ENCODE measurements at places on chromosomes 6 and 20.

DNA sequence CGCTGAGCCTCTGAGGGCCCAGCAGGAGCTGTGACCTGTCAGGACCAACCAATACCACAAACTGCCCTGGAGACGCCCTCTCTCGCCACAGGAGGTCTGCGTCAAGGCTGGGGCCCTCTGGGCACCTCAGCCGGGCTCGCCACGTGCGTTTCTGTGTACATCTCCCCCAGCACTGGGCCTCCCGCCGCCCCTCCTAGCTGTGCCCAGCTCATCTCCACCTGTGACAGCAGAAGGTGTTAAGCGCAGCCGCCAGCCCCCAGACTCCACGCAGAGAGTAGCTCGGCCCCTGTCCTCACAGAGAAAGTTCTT is 91.4 kb downstream of the TAF4 start:
- no peak for DNase-seq

DNA sequence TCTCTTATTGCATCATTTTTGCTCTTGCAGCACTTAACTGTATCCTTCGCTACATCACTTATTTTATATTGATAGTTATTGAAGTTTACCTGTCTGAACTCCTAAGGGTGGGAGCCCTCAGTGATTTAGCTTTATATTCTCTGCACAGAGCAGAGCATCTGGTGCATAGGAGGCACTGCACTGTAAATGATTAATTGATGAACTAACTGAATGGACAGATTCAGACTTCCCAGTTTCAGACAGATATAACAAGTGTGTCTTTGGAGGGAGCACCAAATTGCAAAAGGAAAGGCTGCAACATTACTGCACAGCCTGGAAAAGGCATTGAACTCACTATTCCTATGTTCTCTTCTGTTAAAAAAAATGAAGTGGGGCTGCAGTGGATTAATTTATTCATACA is 160.3 kb downstream of the EDN1 start:
- DNase-seq: no peak

DNA sequence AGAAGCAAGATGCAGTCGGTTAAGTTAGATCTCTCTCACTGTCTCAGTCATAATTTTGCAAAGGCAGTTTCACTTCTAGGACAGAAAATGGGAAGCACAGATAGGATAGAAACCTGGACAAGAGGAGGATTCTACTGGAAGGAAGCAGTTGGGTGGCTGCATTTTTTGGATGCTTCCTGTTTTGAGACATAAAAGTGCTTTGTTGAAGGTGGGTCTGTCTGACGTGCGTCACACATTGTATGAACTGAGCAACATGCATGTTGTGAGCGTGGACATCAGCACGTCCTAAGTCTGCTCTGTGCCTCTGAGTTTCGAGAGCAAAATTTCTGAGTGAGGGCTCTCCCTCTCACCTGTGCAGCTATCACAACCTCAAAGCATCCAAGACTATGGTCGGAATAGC is 68.7 kb upstream of the SNX9 start:
- DNase-seq: no peak

- no peak for DNase-seq
Measured at GRCh38 chr6:35202066-35202546, 11.7 kb upstream of the SCUBE3 start.

DNA sequence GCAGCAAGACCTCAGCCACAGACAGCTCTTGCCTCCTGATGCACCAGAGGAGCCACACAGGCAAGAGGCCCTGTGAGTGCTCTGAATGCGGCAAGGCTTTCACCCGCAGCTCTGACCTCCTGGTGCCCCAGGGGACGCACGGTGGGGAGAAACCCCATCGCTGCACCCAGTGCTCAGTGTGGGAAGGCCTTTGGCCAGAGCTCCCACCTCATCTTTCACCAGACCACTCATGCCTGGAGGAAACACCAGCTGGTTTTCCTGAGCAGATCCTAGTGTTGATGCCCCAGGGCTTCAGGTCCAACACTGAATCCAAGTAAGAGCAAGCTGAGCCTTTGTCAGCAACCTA is 37.0 kb upstream of the XRN2 start:
- DNase-seq: no peak

DNA sequence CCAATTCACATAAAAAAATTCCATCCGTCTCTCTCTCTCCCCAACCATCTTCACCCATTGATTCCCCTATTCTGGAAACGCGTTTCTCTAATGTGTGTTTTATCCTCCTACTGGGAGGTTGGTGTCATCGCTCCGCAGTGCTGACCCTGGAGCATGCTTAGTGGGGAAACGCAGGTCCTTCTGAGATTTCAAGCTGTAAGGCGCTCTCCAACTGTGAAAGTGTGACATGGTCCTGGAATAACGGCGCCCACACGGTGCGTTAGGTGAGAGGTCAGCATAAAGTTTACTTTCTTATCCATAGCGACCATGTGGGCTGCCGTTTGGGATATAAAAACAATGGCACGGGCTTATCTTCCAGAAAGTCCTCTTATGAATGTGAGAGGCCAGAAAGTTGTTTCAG is 123.9 kb downstream of the WDR27 start:
- no peak for DNase-seq

DNA sequence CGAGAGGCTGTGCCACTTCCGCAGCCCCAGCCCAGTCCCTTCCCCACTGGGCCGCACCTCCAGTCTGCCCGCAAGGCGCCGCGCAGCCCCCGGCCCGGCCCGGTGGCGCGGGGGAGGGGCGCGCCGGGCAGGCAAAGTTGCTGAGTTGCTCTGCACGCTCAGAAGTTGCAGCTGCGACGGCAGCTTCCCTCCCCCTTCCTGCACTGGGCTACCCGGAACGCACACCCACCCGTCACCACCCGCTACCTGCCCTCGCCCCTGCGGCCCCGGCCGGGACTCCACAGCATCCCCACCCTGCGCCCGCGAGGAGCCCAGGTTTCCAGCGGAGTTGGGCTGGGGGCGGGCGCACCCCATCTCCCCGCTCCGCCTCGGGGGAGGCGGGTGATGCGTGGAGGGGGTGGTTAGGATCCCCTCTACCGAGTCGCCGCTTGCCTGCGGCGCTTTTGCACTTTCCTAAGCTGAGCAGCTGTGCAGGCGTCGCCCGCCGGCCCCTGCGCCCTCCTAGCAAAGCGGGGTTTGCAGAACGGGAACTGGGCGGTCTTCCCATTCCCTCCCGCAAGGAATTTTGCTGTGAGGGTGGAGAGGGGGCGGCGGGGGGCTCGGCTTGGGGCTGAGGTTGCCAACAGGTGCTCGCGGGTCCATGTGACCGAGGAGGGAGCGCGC is 55.9 kb upstream of the RREB1 start:
- peak; percentile 78 for DNase-seq

- DNase-seq: no peak
Measured at GRCh38 chr20:37541326-37541725, 13.7 kb upstream of the BLCAP start.

DNA sequence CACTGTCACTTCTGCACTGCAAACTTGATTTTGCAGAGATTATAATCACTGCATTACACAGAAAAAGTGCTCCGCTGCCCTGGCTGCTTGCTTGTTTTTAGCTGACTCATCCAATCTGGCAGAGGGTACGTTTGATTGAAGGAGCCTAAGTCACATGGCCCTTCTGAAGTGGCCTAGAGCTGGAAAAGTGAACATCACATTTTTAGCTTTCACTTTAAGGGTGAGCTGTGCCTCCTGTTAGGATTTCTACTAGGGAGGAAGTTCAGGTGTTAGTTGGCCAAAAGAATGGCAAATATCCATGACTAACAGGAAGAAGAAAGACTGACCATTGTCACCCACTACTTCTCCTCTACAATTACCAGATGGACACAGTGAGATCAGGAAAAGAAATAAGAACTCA is 889.1 kb upstream of the MAP3K7 start:
- DNase-seq: no peak

DNA sequence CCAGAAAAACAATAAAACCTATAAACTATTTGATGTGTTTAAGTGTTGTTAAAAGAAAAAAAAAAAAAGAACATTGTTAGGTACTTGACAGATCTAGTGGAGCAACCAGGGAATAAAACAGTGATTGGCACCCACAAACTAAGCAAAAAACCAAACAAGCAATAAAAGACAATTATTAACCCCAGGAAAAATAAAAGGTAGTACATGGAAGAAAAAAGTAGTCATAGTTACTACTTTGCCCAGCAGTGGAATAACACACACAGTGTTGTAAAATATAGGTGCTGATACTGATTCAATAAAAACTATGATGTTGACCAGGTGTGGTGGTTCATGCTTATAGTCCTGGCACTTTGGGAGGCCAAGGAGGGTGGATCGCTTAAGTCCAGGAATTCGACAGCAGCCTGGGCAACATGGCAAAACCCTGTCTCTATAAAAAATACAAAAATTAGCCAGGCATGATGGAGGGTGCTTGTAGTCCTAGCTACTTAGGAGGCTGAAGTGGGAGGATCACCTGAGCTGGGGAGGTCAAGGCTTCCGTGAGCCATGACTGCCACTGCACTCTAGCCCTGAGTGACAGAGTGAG is 43.9 kb downstream of the PIGU start:
- no peak for DNase-seq

DNA sequence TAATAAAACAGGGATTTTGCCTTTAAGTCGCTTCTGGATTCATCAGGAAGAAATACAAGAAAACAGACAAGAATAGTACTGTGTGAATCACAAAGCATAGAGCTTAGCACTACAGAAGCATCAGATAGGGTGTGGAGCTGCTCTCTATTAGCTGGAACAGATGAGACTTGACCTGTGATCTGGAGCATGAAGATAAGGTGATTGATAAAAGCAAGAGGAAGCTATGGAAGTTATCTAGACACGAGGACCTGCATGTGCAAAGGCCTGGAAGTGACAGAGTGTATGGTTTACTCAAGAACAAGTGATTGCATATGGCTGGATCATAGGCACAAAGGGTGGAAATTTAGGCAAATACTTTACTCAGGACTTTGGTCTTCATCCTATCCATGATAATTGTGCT is 112.9 kb upstream of the MLIP start:
- DNase-seq: no peak

GRCh38 chr6:141957271-141957670 is 175.5 kb upstream of the GJE1 start:
- no peak for DNase-seq

GRCh38 chr20:49935746-49936152 is 448 bp upstream of the RNF114 start:
- DNase-seq: no peak

DNA sequence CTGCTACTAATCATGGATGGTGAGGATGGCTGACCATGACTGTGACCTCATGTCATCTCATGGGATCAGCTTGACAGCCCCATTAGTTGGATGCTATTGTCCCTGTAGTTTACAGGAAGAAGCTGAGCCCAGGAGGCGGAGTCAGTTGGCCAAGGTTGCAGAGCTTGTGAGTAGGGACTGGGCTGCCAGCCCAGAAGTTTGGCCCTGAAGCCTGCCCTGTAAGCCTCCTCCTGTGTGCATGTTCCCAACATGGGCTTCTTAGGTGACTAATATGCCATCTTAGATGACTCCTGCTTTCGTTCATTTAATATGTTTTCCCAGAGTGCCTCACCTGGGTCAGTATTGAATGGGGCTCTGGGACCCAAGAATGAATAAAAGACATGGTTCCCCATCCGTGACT is 6.9 kb downstream of the EDN3 start:
- no peak for DNase-seq

DNA sequence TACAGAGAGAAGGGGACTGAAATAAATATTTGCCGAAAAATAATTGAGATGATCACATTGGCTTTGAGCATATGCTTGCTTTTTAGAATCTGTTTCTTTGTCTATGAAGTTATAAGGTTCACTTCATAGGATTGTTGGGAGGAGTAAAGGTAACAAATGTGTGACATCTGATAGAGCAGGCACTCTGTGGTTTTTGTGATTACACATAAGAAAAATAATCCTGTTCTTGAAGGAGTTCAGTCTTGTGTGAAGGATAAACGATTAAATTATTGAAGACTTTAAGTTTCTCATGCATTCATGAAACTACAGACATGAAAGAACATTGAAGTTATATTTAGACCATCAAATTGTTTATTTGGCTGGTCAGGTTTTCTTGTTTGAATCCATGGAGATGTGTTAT is 45.0 kb downstream of the QKI start:
- no peak for DNase-seq

- DNase-seq: no peak
Measured at GRCh38 chr6:38703949-38704590, 1.1 kb upstream of the GLO1 start.

GRCh38 chr20:1825507-1825906 is 69.7 kb upstream of the SIRPA start:
- DNase-seq: no peak

- DNase-seq: no peak
Measured at GRCh38 chr20:49914310-49915117, 815 bp downstream of the SPATA2 start.

DNA sequence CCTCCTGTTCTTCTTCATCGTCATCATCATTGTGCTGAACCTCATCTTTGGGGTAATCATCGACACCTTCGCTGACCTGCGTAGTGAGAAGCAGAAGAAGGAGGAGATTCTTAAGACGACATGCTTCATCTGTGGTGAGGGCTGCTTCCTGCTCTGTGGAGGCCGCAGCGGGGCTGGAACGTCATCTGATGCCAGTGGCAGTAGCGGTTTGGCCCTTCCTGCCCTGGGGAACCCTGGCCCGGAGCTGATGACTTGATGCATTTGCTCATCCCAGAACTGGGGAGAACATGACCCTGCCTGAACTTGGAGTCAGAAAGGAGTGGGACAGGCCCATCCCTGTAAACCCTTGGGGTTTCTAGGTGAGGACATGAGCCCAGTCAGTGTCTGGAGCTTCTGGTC is 18.7 kb downstream of the UQCC2 start:
- DNase-seq: no peak

DNA sequence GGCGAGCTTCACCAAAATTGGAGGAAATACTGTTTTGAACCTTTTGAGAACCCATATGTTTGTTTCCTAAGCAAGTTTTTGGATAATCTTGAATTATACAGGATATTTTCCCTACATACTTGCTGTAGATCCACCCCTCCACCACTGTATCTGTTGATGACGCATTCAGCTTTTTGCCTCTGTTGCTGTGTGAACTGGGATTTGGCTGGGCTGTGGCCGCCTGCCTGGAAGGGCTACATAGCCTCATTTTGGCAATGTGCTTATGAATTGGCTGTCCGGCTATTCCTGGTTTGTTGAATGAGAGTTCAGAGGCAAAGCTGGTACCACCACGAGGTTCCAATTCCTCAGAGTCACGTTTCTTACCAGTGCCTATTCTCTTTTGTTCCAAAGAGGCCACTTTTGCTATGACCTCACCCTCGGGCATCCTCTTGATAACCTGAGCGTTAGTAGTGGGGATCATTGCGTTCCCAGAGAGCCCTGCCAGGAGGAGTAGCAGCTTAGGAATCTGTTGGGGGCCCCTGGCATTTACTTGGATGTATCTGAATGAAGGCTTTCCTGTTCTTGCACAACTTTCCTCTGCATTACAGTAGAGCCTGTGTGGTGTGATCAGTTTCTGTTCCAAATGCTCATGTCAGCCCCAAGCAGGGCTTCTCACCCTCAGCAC is 6.4 kb downstream of the FAM83D start:
- DNase-seq: no peak
